ENCODE measurements at places on chromosomes 5 and 9.

- DNase-seq = no peak
These were observed 8.0 kb downstream of the UCK1 start for GRCh38 chr9:131523086-131523388.

DNA sequence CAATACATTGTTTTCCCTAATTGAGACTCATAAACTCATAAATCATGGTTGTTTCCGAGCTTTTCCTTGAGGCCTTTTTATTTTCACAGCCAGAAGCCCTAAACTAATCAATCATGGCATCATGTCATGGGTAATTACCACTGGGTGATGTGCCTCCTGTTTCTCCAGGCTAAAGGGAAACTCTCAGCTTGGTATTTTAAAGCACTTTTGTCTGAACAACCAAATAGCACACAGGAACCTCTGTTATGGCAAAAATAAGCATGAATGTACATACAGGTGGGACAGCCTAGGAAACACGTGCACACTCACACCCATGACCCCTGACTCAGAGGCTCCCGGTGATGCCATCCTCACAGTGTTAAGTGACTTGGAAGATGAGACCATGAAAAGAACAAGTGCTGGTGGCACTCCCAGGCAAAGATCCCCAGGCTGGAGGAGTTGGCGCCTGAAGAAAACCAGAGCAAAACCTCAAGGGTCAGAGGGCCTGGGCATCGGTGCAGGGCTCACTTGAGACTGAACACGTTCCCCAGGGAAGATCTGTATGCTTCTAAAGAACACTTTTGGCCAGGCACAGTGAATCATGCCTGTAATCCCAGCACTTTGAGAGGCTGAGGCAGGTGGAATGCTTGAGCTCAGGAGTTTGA lies 154.3 kb downstream of the ROR2 start:
- DNase-seq = peak; percentile 47

GRCh38 chr5:87536365-87536764 lies 123.6 kb upstream of the CCNH start:
- DNase-seq = no peak

DNA sequence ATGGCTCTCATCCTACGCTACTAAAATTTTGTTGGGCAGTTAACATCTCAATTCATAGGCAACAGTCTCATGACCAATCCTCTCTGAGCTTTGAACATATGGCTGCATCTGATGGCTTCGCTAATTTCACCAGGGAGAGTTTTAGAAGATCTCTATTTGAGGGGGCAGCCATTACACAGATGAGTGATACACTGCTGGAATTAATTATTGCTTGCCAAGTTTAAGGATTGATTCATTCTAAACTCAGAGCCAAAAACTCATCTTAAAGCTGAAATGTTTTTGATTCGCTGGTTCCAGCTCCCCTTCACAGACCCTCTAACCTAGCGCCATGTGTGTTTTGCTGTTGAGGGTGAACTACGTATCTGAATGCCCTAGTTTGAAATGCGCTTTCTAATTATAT lies 519.9 kb upstream of the WWC1 start:
- DNase-seq = no peak

GRCh38 chr5:59036274-59036961 lies 453.5 kb downstream of the RAB3C start:
- DNase-seq = peak; percentile 58

DNA sequence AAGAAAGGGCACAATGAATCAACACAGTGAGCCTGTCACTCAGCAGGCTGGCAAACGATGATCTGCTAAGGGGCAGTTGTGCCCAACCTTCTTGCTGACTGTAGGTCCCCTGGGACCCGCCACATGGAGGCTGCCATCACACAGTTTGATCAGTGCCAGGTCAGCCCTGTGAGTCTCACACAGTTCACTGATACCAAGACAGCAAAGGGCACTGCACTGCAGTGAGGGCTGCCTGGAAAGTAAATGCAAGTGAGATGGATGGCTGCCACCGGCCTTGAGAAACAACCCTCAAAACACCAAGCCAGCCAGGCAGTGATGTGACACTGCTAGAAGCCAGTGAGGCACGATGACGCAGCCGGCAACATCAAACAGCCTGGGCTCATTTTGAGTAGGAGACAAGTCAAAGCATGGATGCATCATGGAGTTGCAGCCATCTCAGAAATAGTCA lies 30.3 kb downstream of the FOXD1 start:
- no peak for DNase-seq

GRCh38 chr5:73135429-73136054 lies 15.2 kb downstream of the TMEM171 start:
- peak; percentile 34 for DNase-seq

DNA sequence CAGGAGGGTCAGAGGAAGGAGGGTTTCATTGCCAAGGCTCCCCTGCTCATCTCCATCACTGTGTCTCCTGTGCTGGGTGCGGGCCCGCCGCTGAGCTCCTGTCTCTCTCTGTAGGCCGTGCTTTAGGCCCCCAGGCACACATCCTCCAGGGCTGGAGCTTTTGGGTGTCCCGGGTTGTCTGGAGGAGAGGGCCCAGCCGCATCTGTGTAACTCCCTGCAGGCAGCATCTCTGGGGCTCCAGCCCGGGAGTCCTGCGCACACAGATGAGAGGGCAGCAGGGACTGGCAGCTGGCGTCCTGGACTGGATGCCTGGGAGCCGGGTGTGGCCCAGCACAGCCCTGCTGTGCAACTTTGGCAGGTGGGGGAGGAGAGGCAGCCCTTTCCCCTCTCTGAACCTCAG lies 40.2 kb downstream of the LRSAM1 start:
- DNase-seq = no peak

DNA sequence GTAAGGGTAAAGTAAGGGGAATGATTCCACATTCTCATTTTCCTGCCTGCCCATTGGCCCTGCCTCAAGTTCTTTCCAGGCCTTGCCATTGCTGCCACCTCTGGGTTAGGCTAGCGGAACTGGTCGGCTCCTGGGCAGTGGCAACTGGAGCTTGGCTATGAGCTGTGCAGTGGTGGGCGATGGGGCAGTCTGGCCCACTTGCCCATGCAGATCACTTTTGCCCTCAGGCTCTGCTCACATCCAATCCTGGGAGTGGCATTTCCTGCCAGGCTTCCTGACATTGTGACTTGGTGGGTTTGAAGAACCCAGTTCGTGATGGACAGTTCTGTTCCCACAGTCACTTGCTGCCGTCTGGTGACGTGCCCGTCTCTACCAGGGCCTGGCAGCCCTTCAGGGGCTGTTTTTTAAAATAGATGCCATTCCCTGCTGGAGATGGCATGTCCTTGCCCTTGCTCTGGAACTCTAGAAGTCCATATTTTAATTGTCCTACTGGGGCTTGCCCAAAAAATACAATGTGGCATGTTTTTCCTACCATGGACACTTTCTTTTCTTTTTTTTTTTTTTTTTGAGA lies 86.1 kb downstream of the FGF18 start:
- DNase-seq = no peak

DNA sequence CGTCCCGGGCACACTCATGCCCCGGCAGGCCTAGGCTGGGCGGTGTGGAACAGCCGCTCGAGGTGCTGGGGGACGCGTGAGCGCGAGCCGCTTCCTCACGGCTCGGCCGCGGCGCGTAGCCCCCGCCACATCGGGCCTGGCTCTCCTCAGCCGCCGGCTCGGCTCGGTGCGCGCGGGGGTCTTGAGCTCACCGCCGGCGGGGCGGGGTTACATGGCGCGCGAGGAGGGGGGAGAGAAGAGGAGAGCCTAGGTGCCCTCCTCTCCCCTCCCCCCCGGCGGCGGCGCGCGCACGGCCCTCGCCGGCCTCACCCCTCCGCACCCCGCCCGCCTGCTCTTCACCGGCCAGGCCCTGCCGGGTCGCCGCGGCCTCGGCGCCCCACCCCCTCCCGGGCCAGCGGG lies 7.7 kb downstream of the RANBP6 start:
- DNase-seq = peak; percentile 35

DNA sequence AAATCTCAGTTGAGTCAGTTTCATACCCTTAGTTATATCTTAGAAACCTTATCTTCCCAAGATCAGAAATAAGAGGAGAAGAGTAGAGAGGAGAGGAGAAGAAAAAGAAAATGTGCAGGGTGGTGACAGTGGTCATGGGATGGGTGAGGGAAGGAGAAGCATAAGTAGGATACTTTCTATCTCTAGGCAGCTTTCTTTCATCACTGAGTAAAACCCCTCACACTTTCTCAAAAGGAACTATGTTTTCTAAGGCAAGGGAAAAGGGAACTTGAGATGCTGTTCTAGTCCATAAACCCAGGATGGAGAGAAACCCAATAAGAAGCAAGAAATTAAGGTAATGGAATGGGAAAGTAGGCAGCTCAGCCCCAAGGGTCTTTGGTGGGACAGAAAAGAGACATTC lies 225.3 kb downstream of the MCTP1 start:
- DNase-seq = no peak

DNA sequence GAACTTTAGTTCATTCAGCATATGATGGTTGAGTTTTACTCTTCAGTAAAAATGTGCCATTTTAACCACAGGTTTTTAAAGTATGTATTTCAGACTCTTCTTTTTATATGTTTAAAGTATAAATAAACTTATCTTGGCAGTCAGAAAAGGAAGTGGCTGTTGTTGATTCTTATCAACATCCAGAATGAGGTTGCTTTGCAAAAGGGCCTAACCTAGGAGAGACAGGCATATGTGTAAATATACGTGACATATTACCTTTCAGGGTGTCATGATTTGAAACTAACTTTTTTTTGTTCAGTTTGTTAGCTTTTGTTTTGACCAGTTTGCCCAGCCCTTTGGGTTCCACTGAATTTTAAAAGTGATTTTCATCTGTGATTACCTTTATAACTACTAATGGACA lies 7.4 kb downstream of the SMARCA2 start:
- DNase-seq = no peak

GRCh38 chr5:169801324-169801777 lies 164.3 kb downstream of the DOCK2 start:
- no peak for DNase-seq

DNA sequence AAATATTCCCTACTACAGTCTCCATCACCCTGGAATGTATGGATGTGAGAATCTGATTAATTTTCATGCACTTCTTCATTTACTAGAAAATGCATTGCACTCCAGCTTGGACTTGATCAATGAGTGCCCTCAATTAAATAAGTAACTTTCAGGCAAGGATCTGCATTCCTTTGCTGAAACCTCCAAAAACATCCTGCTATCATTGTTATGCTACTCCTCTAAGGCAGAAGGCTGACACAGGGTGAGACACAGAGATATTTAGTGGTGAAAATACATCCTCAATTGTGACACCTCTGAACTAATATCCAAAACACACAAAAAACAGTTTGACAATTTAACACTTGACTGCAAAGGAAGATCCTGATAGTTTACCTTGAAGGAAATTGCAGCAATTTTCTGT lies 57.9 kb upstream of the CDH12 start:
- no peak for DNase-seq

DNA sequence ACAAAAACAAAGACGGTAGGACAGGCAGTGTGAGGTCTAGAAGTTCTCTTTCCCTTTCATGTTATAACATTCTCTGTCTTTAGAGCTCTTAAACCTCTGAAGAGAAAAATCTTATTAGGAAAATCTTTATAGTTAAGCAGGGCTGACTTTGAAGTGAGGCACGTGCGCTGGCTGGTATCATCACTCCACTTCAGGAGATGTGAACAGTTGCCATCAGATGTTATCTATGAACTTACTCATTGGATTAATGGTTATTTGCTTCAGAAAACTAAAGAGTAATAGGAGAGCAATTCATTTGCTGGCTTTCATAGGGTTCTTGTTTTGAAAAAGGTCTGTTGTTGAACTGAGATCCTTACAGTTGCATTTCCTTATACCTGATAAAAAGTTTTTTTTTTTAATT lies 25.7 kb downstream of the LRRTM2 start:
- no peak for DNase-seq

GRCh38 chr5:132024789-132025402 lies 13.4 kb upstream of the ACSL6 start:
- DNase-seq = no peak

GRCh38 chr5:148806520-148806931 lies 19.9 kb upstream of the ADRB2 start:
- no peak for DNase-seq

GRCh38 chr5:59807806-59808205 lies 85.7 kb downstream of the PDE4D start:
- no peak for DNase-seq

DNA sequence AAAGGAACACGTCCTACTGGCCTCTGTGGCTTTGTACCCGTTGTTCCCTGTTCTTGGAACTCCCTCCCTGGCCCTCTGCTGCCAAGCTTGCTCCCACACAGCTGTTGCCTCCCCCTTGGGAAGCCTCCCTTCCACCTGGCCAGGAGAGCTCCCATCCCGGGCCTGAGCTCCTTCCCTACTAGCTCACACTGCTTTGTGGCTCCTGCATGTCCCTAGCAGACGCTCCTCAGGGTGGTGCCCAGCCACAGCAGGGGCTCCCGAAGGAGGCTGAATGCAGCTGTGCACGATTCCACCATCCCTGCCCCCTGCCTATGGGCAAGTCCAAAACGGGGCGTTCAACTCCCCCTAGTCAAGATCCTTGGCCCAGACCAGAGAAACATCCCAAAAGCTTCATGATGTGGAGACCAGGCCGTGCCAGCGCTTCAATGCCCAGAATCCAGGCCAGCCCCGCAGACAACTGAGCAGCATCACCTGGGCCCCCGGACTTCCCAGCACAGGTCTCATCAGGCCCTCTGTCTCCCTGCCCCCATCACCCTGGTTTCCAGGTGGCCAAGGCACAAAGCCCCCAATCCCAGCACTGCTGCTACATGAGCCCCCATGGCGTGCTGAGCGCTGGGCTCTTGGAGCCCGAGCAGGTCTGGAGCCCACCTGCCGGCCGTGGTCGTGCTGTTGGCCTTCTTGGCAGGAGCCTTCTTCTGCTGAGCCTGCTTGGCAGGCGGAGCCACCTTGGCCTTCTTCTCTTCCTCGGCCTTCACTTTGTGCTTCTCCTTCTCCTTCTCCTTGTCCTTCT lies 14.3 kb downstream of the BRD3OS start:
- DNase-seq = no peak

- DNase-seq = no peak
These were observed 283.3 kb downstream of the GABRB2 start for GRCh38 chr5:161263191-161263590.

GRCh38 chr9:3768712-3769457 lies 243.1 kb upstream of the RFX3 start:
- no peak for DNase-seq

DNA sequence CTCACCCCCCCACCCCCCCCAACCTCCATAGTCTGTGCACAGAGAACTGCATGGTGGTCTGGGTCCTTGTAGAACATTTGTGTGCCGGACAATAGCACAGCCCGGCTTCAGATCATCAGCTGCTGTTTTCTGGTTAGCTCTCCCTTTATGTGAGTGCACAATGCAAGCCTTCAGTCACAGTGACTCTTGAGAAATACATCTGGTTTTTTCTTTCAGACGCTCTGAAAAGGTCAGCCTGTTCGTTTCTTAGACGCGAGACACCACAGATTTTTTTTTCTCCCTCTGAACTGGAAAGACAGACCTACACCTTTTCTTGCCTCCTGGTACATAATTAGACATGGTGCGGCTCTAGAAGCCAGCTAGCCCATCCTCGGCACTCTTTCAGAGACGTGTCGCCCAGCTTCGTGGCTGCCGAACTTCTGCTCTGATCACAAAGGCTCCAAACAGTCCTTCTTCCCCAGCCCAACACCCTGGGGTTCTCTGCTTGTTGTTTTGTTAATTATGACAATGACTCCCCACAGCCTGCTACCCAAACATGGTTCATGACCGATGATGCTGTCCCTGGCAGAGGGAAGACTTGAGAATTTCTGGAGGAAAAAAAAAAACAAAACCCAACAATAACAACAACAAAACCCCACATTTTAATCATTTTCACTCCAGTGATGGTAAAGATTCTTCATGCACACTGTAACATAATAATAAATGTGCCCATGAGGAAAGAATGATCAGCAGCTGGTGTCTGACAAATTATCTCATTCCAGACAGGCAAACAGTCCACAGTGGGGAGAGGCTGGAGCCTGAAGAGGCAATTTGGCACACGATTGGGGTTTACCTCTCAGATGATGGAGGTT lies 241.4 kb upstream of the ZNF462 start:
- no peak for DNase-seq

- no peak for DNase-seq
These were observed 483.3 kb downstream of the DMAC1 start for GRCh38 chr9:7316166-7316795.
